CD8-positive, alpha-beta memory T cell (primary cell): ENCODE measurements at places on chromosomes 1 and 21. TPM values are rescaled to one million over a fixed set of nuclear protein-coding genes. Genes with fewer than 3 reads are reported as not detected.

DNA sequence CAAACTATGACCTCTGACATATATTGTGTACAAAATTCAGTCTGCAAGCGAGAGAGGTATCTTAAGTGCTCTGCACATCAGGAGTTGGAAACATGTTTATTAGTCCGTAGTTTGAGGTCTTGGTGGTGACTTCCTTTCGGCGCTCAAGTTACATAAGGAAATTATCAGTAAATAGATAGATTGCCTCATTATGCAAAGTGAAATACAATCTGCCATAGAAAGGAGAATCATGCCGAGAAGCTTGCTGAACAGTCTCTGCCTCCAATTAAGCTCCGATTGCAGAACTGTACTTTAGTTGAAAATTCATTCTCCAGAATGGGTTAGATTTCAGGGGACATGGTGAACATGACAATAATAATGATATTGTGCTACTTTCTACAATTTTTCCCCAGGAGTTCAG lies 271.8 kb downstream of the BRINP2 start:
- H3K4me3 ChIP-seq: no peak overlapping the region
- no peaks in the 10 kb centered on the region for H3K27me3 ChIP-seq
- H3K27ac ChIP-seq: no peak overlapping the region
- no peaks in the 10 kb centered on the region for H3K36me3 ChIP-seq
- DNase-seq: no peak
- no peaks in the 10 kb centered on the region for H3K4me1 ChIP-seq

DNA sequence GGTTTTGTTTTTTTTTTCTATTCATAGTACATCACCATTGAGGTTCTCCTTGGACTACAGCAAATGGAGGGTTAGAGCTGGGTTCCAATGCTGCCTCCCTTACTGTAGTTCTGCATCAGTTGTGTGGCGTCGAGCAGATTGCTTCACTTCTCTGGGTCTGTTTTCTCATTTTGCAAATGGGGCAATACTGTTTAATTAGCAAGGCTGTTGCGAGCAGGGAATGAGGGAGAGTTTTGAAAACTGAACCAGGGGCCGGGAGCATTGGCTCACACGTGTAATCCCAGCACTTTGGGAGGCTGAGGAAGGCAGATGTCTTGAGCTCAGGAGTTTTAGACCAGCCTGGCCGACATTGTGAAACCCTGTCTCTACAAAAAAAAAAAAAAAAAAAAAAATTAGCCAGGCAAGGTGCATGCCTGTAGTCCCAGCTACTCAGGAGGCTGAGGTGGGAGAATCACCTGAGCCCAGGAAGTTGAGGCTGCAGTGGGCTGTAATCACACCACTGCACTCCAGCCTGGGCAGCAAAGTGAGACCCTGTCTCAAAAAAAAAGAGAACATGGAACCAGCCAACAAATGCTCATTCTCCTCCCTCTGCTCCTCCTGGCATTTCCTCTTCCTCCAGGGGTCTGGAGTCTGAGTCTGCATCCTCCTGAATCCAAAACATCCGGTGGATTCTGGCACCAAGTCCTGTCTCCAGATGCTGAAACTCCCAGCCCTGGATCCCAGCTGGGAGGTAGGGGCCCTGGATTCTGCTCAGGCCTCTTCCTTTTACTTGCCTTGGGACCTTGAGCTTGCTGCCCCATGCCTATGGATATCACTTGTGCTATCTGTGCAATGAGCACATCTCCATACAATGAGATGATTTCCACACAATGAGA lies 3.7 kb upstream of the PLOD1 start:
- no peak overlapping the region for H3K4me3 ChIP-seq
- H3K4me1 ChIP-seq: peaks cover 9% of the 10 kb centered on the region
- H3K27ac ChIP-seq: no peak overlapping the region
- H3K36me3 ChIP-seq: no peaks in the 10 kb centered on the region

DNA sequence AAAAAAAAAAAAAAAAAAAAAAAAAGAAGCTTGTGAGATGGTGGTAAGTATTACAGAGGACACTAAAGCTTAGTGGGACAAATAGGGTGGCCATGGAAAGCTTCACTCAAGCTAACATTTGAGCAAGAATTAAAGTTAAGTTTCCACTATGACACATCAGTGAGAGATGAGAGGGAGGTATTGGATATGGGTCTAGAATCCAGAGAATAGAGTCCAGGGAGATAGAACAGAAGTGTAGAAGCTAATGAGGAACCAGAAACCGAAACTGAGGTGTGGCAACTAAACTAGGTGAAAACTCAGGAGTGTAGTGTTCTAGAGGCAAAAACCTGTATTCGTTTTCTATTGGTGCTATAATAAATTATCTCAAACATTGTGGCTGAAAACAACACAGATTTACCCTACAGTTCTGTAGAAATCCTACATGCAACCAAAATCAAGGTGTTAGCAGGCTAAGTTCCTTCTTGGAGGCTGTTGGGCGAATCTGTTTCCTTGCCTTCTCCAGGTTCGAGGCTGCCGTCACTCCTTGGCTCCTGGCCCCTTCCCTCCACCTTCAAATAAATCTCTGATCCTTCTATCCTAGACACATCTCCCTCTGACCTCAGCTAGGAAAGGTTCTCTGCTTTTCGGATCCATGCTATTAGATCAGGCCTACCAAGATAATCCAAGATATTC lies 36.2 kb downstream of the PTP4A2 start:
- no peaks in the 10 kb centered on the region for H3K27me3 ChIP-seq
- no peak for DNase-seq
- H3K4me1 ChIP-seq: no peaks in the 10 kb centered on the region
- peaks cover 3% of the 10 kb centered on the region for H3K36me3 ChIP-seq

DNA sequence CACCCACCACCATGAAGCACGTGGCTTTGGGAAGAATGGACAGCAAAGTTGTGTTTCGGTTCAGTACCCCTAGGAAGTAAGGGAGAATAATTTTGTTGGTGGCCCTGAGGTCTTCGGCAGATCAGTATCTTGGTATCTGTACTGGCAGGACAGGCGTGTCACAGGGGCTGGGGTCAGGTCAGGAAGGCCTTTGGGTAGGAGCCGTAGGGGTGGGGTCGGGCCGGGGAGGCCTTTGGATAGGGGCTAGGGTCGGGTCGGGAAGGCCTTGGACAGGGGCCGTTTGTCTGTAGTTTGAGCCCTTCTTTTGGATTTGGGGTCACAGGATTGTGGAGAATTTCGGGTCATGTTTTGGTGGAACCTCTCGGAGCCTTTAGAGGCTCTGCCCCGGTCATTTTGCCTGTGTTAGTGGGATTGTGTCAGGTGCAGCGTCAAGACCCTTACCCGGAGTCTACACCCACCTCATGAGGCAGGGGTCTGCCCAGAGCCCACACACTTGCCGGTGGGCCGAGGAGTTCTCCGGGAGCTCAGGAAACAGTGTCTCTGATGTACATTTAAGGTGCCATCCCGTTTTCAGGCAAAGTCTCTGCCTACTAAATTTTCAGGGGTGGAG lies 75.3 kb upstream of the COL6A1 start:
- no peak overlapping the region for H3K4me3 ChIP-seq
- no peaks in the 10 kb centered on the region for H3K36me3 ChIP-seq
- no peaks in the 10 kb centered on the region for H3K27me3 ChIP-seq

DNA sequence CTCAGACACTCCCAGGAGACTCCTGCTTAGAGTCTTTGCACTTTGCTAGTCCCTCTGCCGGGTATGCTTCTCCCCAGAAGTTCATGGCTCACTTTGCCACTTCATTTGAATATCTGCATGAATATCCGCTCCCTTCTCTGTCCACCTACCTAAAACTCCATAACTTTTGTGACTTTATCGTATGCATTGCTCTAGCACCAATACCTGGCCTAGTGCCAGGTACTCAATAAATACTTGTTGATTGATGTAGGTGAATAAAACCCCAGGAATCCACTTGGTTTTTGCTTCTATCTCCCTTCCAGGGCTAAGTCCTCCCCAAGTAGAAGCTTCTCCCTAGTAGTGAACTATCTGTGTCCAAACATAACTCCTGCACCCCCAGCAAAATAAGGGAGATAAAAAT lies 27.8 kb upstream of the CTTNBP2NL start:
- no peaks in the 10 kb centered on the region for H3K4me1 ChIP-seq
- DNase-seq: no peak
- H3K27me3 ChIP-seq: peaks cover 5% of the 10 kb centered on the region
- H3K36me3 ChIP-seq: no peaks in the 10 kb centered on the region
- no peak overlapping the region for H3K4me3 ChIP-seq

DNA sequence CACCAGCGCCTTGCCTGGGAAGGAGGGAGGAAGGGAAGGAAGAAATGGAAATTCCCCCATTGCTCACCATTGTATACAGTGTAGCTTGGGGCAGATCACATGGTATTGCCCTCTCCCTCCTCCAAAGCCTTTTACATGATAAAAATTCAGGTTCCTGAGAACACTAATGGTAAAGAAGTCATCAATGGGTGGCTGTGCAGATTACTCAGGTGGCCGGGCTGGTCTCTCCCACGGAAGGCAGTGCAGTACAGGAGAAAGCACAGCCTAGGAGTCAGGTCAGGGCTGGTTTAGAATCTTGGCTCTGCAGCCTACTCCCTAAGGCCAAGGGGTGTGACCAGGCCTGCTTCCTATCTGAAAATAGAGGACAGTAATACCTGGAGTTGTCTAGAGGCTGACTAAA lies 107.9 kb downstream of the SUSD4 start:
- no peaks in the 10 kb centered on the region for H3K27me3 ChIP-seq
- no peaks in the 10 kb centered on the region for H3K36me3 ChIP-seq
- no peak for DNase-seq

DNA sequence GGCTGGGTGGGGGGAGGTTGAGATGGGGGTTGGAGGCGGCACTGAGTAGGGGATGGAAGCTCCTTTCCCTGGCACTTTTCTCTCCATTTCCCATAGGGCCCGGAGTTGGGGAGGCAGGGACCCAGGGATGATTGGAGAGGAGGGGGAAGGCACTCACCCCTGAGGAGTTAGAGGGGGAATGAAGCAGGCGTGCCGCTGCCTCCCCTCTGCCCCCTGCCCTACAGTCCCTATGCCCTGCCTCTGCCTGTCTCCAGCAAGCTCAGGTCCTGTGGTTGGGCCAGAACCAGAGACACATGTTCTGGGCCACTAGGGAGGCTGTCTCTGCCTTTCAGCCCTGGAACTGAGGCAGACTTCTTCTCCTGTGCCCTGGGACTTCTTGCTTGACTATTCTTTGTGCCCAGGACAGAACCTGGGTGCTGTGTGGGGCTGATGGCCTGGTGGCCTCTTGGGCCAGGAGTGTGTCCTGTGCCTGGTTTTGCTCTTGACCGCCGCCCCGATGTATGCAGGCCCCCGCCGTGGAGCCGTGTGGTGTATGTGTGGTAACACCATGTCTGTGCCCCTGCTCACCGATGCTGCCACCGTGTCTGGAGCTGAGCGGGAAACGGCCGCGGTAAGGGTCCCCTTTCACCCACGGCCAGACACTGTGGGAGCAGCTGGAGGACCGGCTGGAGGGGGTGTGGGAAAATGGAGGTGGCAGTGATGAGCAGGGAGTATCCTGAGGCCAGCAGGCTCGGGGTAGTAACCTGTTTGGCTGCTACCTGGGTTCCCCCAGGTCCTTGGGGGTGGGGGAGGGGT lies 1.4 kb downstream of the LYPLA2 start:
- H3K27me3 ChIP-seq: no peaks in the 10 kb centered on the region
- no peak for DNase-seq
- H3K4me3 ChIP-seq: no peak overlapping the region
- peak overlapping the region; percentile 83 for H3K27ac ChIP-seq
- peaks cover 29% of the 10 kb centered on the region for H3K4me1 ChIP-seq
- peaks cover 2% of the 10 kb centered on the region for H3K36me3 ChIP-seq

DNA sequence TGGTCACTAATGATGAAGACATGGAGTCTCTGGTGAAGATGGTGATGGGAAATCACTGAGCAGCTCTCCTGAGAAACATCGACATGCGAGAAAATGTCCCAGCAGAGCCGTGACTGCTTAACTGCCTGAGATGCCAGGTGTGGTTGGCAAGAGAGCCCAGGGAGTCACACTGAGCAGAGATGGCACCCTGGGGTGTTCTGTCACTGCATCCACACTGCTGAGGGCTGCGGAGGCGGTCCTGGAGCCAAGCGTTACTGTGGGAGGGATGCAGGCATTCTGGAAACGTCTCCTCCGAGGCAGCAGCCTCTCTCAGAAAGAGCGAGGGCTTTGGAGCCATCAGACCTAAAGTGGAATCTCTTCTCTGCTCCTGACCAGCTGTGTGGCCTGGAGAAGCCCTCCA lies 57.2 kb downstream of the EPHB2 start:
- H3K4me3 ChIP-seq: no peak overlapping the region
- no peaks in the 10 kb centered on the region for H3K4me1 ChIP-seq
- H3K27me3 ChIP-seq: no peaks in the 10 kb centered on the region

- H3K4me3 ChIP-seq: no peak overlapping the region
- DNase-seq: no peak
- no peaks in the 10 kb centered on the region for H3K36me3 ChIP-seq
Measured at GRCh38 chr21:42330380-42331371, 15.5 kb upstream of the TFF3 start.

GRCh38 chr1:154730986-154731489 lies 123.1 kb upstream of the ADAR start:
- H3K27me3 ChIP-seq: no peaks in the 10 kb centered on the region
- H3K27ac ChIP-seq: no peak overlapping the region
- DNase-seq: no peak
- no peaks in the 10 kb centered on the region for H3K36me3 ChIP-seq
- no peaks in the 10 kb centered on the region for H3K4me1 ChIP-seq

DNA sequence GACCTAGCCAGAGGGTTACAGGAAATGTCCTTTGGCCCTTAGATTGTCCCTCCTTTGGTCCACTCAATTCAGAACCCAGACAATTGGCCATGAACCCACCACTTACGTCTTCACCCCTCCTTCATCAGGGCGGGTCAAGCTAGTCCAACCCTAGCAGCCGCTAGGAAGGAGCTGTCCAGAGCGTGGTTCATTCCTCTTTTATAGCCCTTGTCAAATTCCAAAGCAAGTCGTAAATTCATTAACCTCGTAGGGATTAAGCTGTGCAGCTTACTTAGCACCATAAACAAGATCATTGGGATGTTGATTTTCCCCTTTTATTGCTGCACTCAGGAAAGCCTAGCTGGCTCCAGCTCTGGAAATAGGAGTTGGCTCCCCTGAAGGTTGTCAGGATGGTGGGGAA lies 90.1 kb downstream of the TMEM53 start:
- H3K36me3 ChIP-seq: no peaks in the 10 kb centered on the region
- DNase-seq: no peak
- H3K4me3 ChIP-seq: no peak overlapping the region
- H3K27me3 ChIP-seq: no peaks in the 10 kb centered on the region

DNA sequence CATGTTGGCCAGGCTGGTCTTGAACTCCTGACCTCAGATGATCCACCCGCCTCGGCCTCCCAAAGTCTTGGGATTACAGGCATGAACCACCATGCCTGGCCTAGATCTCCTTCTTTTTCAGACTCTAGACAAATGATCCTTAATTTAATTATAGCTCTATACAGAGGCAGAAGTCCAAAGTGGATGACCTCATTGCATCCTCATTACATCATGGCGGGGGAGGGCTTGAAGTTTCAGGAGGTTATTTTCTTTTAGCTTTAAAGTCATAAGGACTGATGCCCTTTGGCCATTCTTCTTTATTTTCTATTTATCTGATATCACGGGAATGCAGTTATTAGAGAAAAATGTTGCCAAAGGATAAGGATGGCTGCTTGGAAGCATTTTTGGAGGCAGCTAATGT lies 14.1 kb upstream of the MARK1 start:
- DNase-seq: no peak
- H3K27ac ChIP-seq: no peak overlapping the region
- H3K27me3 ChIP-seq: no peaks in the 10 kb centered on the region
- no peaks in the 10 kb centered on the region for H3K4me1 ChIP-seq

FMO5 gene
- total RNA-seq: 0.35 TPM

CLEC20A gene
- not detected for total RNA-seq

FAM151A gene
- total RNA-seq: not detected

ZC3H12A gene
- total RNA-seq: 33.8 TPM

BCL10 gene
- 27.1 TPM for total RNA-seq

DMBX1 gene
- total RNA-seq: not detected

OPRD1 gene
- total RNA-seq: not detected

OR4F29 gene
- total RNA-seq: not detected

GPBP1L1 gene
- total RNA-seq: 102 TPM
